ENCODE measurements at places on chromosomes 12 and 14.

DNA sequence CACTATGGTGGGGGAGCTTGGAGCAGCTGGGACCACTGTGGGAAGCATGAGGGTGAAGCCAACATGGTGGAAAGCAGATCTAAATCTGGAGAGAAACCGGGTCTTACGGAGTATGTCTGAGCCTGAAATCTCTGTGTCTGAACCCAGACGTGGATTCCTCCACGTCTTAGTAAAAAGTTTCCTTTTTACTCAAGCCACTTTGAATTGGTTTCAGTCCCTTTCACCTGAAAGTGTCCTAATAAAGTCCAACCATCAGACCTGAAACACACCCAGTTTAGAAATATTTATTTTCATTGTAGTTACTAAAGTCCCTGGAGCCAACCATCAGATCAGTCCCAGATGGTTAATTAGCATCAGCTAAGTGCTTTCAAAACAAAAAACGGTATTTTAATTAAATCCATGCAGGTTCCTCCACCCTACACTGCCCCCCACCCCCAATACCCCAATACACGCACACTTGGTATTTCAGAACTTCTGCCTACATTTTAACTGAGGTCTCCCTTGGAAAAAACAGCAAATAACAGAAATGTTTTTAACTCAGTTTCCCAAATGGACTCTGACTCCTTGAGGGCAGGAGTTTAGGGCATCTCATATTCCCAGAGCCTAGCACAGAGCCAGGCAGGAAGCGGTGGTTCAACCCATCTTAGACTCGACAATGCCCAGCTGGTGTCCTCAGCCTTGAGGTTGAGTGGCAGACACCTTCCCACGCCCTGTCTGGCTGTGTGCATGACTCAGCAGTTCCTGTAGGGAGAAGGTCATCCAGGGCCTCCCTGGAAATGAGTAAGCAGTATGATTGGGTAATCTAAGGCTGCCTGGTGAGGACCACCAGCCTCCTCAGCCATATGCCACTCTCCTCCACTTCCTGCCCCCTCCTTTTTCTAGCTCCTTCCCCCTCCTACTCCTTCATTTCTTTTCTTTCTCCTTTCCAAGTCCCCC is 175.8 kb downstream of the TTC8 start:
- peak; percentile 49 for DNase-seq

DNA sequence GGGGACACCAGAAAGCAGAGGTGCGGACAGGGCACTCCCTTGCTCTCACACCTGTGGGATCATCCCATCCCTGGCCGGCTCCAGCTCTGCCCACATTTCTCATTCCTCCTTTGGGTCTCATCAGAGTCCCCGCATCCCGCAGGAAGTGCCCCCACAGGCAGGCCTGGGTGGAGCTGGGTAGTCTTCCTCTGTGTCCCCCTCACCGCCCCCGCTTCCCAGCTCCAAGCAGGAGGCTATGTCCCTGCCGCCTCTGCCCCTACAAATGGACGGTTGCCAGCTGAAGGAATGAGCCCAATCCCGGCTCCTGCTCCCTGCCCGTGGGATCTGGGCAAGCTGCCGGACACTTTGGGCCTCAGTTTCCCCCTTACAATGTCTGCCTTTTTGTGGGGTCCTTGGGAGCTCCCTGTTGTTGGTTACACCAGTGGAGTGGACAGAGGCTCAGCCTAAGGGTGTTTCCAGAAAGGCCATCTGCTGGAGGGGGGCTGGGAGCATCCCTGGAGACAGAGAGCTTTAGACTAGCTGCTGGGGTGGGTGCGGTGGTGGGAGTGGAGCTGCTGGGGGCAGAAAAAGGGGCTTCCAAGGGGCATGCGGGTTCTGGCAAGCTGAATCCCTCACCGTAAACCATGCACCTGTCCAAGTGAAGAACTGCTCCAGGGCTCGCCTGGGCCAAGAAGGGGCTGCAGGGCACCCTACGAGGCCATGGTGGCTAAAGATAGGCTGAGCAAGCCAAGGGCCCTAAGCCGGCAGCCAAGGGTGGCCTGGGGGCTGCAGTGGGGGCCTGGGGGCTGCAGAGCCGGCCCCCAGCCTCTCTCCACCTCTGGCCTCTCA is 7.9 kb upstream of the GPR132 start:
- no peak for DNase-seq

- DNase-seq = no peak
These were observed 294.4 kb downstream of the DIO2 start for GRCh38 chr14:79916892-79917291.

DNA sequence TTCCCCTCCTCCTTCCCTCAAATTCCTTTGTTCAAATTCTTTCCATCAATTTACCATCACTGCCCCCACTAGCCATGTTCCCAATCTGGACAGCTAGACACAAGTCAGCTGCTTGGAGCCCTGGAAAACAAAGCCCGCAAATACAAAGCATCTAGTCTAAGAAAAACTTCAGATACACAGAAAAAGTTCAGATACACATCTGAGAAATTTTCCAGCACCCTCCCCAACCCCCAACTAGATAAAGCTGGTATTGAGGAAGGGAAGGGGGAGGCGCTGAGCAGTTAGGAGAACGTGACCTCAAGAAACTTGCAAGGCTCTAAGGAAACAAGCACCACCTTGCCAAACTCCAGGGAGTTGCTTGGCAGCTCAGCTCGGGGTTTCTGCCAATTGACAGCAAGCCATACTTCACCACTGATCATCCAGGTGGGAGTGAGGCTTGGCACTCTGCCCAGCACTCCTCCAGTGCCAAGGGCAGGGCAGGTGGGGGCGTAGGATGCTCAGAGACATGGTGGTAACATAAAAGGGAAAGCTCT is 5.1 kb upstream of the CNIH1 start:
- no peak for DNase-seq

DNA sequence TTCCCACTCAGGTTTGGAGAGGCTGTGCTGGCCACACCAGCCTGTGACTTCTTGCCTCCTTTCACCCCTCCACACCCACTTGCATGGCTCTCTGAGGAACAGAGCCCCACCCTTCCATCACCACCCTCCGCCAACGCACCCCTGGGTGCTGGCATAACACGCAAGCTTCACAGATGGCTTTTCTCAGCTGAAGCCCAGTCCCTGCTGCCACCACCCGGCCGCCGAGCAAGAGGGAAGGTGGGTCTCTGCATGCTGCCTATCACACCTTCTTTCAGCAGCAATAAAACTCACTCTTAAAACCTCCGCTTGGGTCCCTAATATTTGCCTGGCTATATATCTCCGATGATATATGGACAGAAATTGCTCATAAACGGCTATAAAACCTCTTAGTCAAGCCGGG is 41.6 kb downstream of the SMUG1 start:
- DNase-seq = no peak

- DNase-seq = no peak
These were observed 59.7 kb downstream of the LGMN start for GRCh38 chr14:92688434-92689375.
